Stimulated activated CD4-positive, alpha-beta T cell treated with anti-CD3 and anti-CD28 coated beads, TNF-alpha, amount 100 ng/mL, for 4 hours (primary cell): ENCODE measurements at places on chromosomes 7 and 10.
A peak's percentile ranks its signal among the peaks of the same experiment; 100 is the strongest.

GRCh38 chr10:11331726-11332125, 279.7 kb downstream of the USP6NL start:
- DNase-seq = no peak

DNA sequence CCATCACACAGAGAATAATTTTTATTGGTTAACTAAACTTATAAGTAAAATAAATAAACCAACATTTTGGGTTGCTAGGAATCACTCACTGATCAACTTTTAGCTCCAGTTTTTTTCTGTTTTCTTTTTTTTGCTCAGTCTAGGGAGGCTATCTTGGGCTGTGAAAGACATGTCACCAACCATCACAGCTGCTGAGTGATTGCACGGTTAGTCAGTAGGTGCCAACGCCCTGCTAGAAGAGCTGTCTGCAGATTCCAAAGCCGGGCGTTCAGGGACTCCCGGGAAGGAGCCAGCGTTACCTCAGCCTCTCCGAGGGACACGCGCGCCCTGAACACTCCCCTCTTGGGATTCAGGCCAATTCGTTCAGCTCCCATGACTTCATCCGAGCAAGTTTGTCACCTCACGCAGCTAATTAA, 604 bp upstream of the STAM start:
- DNase-seq = no peak

DNA sequence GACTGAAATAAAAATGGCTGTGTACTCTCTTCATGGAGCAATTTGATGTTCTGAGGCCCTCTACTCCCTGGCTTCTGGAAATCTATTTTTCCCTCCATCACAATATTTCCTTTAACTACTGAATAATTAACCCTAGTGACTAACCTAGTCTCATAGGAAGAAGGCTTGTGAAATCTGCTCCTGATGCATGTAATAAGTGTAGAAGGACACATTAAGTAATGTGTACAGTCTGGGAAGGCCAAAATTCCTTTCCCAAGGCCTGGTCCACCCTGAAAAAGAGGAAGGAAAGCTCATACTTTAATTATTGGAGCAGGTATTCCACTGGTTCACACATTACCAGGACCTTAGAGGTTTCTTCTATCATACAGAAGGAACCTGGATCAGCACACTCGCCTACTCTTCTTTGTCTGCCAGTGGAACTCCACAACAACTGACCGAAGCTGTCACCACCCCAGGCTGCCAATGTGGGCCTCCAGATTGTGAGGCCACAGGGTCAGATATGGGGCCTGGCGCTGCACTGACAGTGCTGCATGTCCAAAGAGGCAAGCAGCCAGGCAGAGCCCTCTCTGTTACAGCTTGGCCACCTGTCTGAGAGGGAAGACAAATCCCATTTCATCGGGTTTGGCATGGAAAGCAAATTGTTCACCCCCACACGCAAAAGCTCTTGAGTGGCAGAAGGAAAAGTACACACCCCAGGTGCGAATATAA, 54.4 kb upstream of the FAM133B start:
- DNase-seq = no peak

- DNase-seq = peak; percentile 16
Observed at GRCh38 chr10:22988581-22989360, 60.9 kb downstream of the ARMC3 start.

GRCh38 chr10:123965973-123966895, 74.6 kb upstream of the CPXM2 start:
- no peak for DNase-seq

GRCh38 chr7:81956520-81956919, 186.7 kb upstream of the HGF start:
- no peak for DNase-seq

- DNase-seq = no peak
Observed at GRCh38 chr10:3754727-3755439, 30.1 kb downstream of the KLF6 start.

- no peak for DNase-seq
Observed at GRCh38 chr7:54831644-54832095, 72.7 kb upstream of the SEC61G start.

DNA sequence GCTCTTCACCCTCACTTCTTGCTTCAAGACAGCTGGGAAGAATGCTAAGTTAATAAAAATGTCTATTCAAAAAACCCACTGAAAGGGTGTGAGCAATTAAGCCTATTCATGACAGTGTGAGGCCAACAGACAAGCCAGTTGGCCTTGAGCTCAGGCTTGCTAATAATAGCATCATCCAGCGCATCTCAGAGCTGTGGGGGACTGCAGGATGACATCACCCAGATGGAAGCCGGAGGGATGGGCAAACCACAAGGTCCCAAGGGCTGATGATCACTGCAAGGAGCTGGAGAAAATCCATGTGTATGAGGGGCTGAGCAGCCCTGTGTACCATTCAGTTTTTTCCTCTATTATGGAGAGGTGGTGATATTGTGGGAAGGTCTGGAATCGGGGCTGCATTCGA, 770.4 kb downstream of the TNS3 start:
- DNase-seq = no peak

- no peak for DNase-seq
Observed at GRCh38 chr10:1020958-1021357, 4.7 kb downstream of the IDI2 start.

- DNase-seq = no peak
Observed at GRCh38 chr10:118290471-118290995, 51.6 kb downstream of the FAM204A start.

DNA sequence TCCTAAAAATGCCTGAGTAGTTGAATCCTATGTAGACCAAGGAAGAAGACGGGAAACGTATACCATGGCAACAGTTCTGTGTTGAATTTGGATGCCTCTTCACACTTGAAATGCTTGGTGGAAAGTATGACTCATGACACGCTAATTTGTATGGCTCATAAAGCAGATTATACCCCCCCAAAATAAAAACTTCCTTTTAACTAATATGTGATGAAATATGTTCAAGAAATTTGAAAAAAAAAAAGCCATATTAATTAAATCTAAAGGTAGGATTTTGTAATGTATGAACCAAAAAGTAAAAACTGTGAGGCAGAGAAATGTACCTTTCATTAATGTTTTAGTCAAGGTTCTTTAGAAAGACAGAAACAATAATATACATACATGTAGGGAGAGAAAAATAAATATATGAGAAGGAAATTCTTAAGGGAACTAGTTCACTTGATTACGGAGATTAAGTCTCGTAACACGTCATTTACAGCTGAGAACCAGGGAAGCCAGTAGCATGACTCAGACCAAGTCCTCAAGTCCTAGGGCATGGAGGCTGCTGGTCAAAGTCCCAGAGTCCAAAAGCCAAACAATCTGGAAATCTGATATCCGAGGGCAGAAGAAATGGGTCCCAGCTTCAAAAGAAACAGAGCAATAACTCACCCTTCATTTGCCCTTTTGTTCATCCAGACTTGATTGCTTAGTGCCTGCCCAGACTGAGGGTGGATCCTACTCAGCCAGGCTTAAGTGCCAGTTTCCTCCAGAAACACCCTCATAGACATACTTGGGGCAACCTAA, 485.1 kb downstream of the SEMA3D start:
- no peak for DNase-seq

- no peak for DNase-seq
Observed at GRCh38 chr7:40843338-40843985, 708.7 kb downstream of the SUGCT start.

GRCh38 chr7:140275069-140275965, 98.5 kb upstream of the KDM7A start:
- no peak for DNase-seq

- DNase-seq = no peak
Observed at GRCh38 chr7:76261931-76262330, 40.5 kb upstream of the HSPB1 start.

DNA sequence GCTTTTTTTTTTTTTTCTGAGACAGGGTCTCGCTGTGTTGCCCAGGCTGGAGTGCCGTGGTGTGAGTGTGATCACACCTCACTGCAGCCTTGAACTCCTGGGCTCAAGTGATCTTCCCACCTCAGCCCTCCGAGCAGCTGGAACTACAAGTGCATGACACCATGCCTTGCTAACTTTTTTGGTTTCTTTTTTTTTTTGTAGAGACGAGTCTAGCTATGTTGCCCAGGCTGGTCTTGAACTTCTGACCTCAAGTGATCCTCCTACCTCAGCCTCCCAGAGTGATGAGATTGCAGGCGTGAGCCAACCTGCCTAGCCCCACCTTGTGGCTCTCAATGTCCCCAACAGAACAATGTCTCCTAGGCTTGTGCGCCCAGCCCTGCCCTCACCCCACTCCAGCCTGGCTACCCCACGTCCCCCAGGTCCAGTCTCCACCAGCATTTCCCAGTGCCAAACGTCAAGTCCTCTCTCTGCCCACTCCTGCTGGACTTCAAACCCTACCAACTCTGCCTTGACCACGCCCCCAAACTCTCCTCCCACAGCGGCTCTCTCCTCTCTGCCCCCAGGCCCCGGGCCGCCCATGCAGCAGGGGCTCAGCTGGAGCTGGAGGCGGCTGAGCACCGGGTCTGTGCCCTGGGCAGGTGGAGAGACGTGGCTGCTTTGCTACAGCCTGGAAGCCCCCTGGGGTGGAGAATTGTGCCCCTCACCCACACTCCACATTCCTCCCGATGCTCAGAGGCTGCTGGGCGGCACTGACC, 18.9 kb downstream of the BHLHA15 start:
- DNase-seq = no peak

DNA sequence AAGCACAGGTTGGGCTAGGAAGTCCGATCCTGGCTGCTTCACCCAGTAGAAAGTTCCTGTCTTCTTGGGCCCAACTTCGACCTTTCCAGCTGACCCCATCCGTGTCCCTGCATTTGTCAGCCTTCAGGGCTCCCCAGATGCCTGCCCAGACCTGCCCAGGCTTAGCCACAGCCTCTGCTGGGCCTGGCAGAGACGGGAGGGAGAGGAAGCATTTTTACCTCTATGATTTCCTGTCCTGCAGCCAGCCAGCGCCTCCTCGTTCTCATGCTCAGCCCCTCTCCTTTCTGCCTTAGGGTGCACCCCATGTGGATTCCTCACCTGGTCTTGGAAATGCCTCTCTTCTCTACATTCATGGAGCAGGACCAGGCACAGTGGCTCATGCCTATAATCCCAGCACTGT, 3.7 kb downstream of the METTL27 start:
- DNase-seq = no peak

DNA sequence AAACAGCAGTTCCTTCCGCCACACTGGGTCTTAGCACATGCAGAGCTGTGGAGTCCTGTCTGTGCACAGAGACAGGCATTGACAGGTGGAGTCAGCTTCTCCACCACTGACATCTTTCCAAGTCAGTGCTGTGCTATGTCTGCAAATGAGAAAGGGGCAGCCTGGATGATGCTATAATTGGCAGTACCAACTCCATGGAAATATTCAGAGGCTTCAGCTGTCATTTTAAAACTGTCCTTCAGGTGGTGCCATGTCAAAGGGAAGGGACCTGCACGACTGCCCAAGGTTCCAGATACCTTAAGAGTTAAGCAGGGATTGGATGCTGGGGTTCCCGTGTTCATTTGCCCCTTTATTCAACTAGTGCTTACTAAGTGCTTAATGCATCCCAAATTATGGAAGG, 258.0 kb upstream of the PRKCQ start:
- DNase-seq = no peak

- no peak for DNase-seq
Observed at GRCh38 chr10:118943253-118943652, 86.3 kb upstream of the NANOS1 start.

GRCh38 chr7:27526611-27527347, 135.9 kb downstream of the HIBADH start:
- DNase-seq = no peak

GRCh38 chr7:18387191-18387735, 108.3 kb upstream of the HDAC9 start:
- DNase-seq = no peak

DNA sequence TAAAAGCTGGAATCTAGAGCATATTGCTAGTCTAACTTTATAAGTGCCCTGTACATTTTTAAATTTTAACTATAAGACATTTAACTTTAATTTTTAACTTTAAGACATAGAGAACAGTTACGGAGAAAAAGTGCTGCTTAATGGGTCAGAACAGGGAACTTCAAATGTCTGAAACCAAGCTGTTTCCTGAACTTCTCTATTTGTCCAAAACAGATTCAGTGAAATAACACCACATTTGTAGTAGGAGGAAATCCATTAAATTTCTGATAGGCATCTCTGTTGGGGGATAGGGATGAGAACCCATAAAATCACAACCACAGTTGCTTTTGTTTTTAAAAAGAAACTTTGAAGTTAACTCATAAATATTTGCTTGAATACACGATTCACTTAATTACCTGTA, 170.8 kb upstream of the ANK3 start:
- DNase-seq = no peak

DNA sequence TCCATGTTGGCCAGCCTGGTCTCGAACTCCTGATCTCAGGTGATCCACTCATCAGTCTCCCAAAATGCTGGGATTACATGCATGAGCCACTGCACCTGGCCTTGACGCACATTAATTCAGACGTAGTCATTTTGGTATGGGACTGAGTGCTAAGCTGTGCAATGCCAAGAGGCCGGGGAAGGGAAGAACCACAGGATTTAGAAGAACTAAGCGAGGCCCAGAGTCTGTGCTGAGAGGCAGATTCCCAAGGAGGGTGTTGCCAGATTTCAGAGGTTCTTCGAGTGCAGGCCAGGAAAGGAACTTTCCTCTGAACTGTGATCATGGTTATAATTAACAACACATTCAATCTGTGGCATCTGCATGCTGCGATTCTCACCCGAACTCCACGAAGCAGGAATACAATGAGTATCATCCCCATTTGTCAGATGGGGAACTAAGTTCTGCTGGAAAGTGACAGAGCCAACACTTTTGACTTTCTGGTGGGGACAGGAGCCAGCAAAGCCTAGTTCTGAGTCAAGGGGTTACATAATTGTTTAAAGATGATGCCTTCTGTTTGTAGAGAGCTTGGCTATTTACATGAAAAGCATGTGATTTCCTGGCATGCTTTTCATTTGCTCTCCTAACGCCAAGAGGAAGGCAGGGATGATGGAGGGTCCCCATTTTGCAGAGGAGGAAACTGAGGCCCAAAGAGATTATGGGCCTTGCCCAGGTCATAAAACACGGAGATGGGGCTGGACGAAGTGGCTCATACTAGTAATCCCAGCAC, 6.2 kb upstream of the ZAN start:
- DNase-seq = no peak

GRCh38 chr7:73517241-73517995, 4.7 kb downstream of the BAZ1B start:
- no peak for DNase-seq

GRCh38 chr10:33573606-33574005, 239.1 kb upstream of the NRP1 start:
- DNase-seq = no peak

DNA sequence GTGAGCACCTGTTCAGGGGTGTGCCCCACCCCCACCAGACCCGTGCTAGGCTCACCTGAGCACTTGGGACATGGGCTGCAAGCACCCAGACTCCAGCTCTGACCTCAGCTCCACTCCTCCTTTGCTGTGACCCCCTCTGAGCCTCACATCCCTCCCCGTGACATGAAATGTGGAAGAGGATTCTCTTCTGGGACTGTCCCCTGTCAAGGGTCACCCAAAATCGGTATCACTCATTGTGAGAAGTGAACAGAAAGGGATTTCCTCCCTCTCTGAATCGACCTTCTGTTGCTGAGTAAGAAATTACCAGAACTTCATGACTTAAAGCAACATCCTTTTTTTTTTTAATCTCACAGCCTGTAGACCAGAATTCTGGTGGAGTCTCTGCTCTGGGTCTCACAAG, 6.2 kb upstream of the CHST15 start:
- DNase-seq = no peak

GRCh38 chr7:131031099-131031868, 296.4 kb upstream of the MKLN1 start:
- DNase-seq = no peak

- DNase-seq = no peak
Observed at GRCh38 chr7:92837000-92837749, 802 bp upstream of the CDK6 start.
